ENCODE measurements at places on chromosomes 6 and 20.

GRCh38 chr6:34478796-34479195, 12.9 kb downstream of the PACSIN1 start:
- no peak for DNase-seq

- no peak for DNase-seq
These were observed 22.2 kb downstream of the PPP1R3G start for GRCh38 chr6:5107341-5107740.

DNA sequence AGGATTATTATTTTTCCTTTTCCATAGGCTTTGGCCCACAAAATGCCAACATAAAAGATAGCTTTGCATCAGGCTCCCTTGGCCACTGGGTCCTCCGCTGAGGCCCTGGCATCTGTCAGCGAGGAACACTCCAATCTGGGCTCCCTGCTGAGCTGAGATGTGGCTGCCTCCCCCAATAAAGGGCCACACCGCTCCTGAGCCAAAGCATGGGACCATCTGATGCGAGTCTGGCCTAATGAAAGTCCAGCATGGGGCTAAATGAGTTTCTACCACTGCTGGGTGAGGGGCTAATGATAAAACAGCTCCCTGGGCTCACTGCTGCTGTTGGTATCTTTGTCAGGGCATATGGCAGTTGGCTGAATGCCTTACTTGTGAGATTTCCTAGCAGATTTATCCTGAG, 817.5 kb upstream of the SLC35B3 start:
- DNase-seq = no peak

GRCh38 chr6:61787998-61788397, 498.0 kb downstream of the KHDRBS2 start:
- DNase-seq = no peak

- no peak for DNase-seq
These were observed 768 bp upstream of the FYN start for GRCh38 chr6:111874025-111874415.

DNA sequence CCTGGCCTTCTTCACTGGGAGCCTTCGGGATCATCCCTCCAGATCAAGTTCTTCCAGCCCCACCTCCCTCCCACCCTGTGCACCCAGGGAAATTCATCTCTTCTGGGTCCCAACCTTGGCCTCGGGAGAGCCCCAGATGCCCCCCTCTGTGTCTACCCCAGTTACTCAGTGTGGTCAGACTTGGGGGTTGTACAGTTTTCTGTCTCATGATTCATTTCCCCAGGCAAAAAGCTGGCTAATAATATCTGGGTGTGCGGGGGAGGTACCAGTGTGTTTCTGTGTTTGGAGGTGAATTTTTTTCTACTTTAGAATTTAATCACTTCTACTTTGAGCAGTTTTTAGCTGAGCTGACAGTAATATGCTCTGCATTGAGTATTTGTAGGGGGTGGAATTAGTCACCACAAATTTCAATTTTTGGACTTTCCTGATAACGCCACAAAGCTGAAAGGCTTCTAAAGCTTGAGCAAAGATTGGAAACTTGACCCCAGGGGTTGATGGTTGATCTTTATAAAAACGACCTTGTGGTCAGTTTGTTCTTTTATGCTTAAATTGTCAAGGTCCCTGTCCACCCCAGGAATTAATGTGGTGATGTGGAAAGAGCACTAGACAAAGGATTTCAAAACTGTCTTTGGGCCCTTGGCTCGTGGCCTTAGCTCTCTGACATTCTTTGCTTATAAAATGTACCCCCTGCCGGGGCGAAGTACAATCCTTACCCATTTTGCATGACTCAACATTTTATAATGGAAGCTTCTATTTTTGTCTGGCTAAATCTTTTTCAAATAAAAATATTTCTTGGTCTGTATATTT, 284.7 kb upstream of the TAB2 start:
- no peak for DNase-seq

- DNase-seq = peak; percentile 78
These were observed at the start of gene HLA-DPB1 for GRCh38 chr6:33075568-33076405. Gene HLA-DPB1 (plus strand): TSS chr6:33075990. CDS start chr6:33076042, 52 bp downstream.

DNA sequence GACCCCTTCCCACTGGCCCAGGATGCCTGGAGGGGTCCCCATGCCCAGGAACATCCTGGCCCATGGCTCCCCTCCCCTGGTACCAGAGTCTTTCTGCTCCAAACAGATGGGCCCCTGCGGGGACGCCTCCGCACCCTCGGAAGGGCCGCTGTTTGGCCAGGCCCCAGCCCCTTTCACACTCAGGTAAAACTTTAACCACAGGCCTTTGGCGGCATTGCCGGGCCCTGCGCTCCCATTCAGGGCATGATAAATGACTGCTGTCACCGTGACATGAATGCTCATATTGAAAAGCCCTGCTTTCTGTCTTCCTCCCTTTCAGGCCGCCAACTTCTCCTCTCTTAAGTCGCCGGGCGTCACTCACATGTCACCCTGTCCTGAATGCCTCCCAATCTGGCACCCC, 141.5 kb upstream of the TOP1 start:
- no peak for DNase-seq

- DNase-seq = peak; percentile 85
These were observed 52.8 kb upstream of the MPC1 start for GRCh38 chr6:166435574-166435973.

- peak; percentile 9 for DNase-seq
These were observed 56.2 kb upstream of the EPB41L1 start for GRCh38 chr20:36098364-36098763.

DNA sequence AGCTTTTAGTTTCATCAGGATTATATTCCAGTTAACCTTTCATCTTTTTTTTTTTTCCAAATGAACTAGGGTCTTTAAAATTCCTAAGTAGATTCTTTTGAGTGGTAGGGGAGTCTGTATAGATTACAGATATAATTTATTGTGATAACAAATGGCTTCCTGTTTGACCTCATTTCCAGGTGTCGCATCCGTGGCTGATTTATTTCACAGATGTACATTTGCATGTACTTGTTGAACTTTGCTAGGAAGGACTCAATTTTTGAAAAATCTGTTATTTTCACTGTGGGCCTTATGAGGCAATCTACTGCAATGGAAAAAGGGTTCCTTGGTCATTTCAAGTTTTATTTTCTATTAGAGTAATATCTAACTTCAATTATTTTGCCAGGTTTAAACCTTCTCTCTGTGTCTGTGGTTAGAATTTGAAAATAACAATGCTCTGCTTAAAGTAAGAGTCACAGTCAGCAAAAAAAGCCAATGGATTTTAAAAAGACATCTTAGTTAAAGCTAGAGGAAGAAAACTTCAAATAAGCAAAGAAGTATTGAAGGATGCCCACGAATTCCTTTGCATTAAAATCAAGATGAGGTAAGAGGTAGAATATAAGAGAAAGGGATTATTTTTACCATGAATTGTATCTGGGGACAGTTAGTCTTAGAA, 57.9 kb downstream of the SAMD5 start:
- no peak for DNase-seq

All from GDM1 (cell line).